ENCODE measurements at places on chromosomes 13 and 19.

- DNase-seq: no peak
Measured at GRCh38 chr19:45780146-45780447, 2.2 kb downstream of the DMPK start.

- DNase-seq: no peak
Measured at GRCh38 chr13:25717666-25718197, 334.1 kb downstream of the SHISA2 start.

DNA sequence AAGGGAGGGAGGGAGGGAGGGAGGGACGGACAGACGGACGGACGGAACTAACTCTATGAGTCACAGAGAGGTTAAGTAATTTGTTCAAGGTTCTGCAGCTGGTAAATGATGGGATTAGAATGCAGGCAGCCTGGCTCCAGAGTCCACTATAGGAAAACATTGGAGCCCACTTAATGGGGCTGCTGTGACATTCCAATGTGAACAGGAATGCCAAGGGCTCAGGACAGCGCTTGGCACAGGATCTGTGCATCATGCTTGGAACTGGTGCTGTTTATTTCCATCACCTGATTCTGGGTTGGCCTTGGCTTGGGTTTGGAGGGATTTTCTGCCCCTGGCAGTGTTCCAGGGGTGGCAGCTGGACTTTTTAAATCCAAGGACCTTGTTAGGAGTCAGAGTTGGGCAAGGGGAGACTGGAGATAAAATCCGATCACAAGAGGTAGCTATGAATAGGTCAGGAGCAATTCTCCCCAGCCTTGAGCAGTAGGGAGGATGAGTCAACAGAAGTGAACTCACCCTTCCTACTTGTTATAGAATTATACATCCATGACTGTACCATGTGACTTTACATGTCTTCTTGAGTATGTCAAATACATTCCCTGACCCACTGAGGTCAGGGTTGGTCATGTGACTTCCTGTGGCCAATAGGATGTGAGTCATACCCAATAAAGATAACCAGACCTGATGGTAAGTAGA lies 7.8 kb upstream of the HIF3A start:
- DNase-seq: no peak

DNA sequence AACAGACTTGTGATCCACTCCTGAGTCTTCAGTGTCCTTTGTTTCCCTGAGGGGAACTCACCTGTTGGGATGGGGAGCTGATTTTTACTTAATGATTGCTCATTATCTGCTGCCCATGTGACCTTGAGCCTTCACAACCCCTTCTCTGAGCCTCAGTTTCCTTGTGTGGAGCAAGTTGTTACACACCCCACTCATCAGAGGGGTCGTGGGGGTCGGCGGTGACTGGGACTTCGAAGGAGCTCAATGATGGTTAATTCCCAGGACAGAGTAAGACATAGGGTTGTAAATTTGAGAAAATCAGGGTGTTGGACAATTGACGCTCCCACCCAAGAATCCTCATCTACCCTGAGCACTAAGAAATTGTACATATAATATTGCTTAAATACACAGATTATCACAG lies 13.5 kb downstream of the LILRA5 start:
- DNase-seq: no peak

GRCh38 chr13:40444241-40444640 lies 222.2 kb downstream of the FOXO1 start:
- DNase-seq: no peak

DNA sequence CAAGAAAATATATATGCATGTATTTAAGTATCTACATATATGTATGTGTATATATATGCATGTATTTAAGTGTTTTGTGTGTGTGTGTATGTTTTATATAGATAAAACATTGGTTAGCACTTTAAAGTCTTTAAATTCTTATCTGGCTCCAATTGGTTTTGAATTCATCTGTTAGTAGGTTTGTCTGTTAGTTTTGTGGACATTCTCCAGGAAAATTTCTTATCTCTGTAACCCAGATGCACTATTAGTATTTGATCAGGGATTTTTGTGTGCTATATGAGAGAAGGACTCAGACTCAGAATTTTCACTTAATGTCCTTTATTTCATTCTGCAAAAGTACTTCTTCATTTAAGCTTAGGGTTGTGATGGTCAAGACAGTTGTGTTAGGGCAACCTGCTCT lies 103.1 kb downstream of the ITGBL1 start:
- no peak for DNase-seq

- DNase-seq: no peak
Measured at GRCh38 chr19:7161292-7161691, 91.8 kb downstream of the ZNF557 start.

DNA sequence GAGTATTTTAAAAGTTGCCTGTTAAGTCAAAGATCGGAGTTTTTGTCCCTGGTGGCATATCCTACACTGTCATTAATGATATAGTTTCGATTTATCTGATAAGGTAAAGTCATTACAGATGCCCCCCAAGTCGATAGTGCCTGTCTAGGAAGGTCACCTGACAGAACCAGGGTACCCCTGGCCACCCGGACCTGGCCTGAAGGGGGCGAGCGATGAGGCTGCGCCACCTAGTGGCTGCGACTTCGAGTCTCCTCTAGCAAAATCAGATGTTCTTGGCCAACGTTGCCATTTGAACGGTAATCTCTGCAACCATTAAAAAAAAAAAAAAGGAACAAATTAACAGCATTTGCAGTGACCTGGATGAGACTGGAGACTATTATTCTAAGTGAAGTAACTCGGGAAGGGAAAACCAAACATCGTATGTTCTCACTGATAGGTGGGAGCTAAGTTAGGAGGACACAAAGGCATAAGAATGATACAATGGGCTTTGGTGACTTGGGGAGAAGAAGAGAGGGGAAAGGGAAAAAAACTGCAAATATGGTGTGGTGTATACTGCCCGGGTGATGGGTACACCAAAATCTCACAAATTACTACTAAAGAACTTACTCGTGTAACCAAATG lies 565.1 kb downstream of the LIG4 start:
- DNase-seq: no peak

DNA sequence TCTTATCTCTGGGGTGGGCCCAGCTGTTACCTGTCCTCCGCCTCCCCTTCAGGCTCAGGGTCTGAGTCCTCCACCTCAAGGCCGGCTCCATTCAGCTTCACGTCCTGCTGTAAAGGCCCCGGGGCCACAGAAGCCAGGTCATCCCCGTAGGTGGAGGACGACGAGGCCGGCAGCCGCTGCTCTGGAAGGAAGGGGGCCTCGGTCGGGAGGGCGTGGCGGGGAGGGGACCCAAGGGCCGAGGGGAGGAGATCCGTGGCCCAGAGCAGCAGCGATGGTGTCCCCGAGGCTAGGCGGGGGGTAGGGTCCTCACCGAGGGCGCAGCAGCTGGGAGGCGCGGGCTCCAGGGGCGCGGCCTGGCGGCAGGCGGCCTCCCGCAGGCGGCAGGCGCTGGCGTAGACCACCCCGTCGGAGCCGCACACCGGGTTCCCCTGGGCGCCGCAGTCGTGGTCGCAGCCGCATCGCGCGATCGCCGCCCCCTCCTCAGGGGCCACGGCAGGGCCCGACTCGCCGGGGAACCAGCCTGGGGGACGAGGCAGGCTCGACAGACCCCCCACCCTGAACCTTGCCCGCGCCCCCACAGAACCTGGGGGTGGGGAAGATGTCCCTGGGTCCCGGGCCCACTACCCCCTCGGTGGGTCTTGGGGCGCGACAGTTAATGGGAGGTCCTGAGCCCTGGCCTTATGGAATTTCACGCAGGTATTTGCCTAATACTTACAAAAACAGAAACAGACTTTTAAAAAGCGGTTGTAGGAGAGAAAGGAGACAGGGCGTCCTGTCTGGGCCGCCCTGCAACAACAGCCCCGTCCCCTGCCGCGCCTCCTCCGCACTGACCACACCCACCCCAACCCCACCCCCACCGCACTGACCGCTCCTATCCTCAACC lies 7.6 kb downstream of the F2RL3 start:
- DNase-seq: no peak

GRCh38 chr19:4576016-4576933 lies 16.8 kb upstream of the SEMA6B start:
- no peak for DNase-seq

GRCh38 chr13:111854403-111854802 lies 212.5 kb upstream of the SOX1 start:
- DNase-seq: no peak

DNA sequence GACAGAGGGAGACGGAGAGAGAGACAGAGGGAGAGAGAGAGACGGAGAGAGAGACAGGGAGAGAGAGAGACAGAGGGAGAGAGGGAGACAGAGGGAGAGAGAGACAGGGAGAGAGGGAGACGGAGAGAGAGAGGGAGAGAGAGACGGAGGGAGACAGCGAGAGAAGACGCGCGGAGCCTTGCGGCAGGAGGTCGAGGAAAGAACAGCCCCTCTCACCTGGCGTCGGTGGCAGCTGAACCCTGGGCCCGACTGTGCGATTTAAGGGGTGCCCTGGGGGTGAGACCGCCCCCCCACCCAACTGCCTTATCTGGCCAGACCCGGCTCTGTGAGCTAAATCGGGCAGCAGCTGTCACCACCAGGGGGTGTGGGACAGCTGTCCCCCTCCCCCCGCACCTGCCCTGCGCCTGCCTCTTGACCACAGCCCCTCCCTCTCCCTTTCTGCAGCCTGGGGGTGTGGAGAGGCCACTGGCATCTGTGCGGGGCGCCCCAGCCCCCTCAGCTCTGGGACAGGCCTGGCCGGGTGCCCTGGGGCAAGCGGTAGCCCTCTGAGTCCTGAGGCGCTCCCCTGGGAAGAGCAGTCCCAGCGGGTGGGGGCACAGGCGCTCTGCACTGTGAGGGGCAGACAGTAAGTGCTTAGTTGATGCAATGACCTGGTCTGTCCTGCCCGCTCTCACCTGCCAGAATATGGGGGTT lies 10.8 kb downstream of the JOSD2 start:
- DNase-seq: no peak
